IPS DF 19.7 (cell line): ENCODE measurements at places on chromosomes 16 and 17.

DNA sequence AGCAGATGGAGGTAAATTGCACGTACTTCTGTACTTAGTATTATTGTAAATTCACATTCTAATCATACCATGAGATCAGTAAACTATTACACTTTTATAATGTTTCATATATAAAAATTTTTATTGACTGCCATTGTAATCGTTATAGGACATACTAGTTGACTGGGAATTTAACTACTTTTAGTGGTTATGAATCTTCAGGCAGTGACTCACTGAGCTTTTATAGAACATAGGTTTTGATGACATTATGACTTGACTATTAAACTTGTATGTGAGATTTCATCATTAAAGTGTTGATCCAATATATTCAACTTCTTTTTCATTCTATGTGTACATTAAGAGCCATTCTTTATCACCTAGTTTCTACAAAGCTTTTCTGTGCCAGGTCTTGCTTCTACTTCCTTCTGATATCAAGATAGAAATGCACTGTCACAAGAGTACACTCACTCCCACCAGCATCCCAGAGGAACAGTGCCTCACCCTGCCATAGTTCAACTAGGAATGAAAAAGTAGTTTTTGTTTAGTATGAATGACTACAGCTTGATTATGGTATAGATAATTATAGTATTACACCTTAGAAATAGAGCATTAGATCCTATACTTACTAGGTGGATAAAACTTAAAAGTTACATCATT is 142.4 kb upstream of the RBL2 start:
- no peak for DNase-seq

- no peak for DNase-seq
Observed at GRCh38 chr16:74842413-74842812, 67.8 kb upstream of the FA2H start.

DNA sequence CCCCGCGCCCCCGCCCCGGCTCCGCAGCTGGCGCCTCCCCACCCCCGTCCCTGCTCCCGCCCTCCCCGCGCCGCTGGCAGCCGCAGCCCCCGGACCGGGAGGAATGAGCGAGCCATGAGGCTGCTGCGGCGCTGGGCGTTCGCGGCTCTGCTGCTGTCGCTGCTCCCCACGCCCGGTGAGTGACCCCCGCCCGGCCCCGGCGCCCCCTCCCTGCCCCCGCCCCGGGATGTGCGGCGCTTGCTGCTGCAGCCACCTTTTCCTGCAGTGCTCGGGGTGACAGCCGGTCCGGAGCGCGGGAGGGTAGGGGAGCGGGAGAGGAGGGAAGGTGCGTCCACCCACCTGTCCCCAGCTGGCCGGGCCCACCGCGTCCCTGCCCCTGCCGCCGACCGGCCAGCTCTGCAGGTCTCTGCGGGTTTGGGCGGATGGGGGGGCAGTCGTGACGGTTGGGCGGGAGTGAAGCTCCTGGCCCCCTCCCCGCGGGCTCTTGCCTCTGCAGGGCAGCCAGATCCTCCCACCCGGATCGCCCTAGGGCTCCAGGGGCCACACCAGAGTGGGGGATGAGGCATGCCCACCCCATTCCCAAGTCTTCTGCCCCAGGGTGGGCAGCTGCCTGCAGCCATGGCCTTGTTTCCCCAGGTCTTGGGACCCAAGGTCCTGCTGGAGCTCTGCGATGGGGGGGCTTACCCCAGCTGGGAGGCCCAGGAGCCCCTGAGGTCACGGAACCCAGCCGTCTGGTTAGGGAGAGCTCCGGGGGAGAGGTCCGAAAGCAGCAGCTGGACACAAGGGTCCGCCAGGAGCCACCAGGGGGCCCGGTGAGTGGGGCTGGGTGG is 513 bp downstream of the ADAM11 start:
- DNase-seq, result no peak

DNA sequence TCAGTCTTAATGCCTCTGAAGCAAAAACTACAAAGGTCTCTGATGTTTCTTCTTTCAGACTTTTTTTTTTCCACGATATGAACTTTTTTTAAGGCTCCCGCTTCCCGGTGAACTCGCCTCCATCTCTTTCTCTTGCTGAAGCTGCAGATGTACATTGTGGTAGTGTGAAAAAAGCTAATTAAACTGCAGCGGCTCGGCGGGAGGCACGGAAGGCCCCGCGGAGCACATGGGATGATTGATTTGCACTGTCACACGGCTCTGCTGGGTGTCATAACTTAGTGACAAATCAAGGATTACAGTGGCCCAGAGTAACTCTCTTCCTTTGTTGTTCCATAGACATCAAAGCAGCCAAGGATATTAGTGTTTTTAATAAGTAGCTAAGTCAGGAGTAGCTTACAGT is 196.3 kb downstream of the AXIN2 start:
- no peak for DNase-seq

DNA sequence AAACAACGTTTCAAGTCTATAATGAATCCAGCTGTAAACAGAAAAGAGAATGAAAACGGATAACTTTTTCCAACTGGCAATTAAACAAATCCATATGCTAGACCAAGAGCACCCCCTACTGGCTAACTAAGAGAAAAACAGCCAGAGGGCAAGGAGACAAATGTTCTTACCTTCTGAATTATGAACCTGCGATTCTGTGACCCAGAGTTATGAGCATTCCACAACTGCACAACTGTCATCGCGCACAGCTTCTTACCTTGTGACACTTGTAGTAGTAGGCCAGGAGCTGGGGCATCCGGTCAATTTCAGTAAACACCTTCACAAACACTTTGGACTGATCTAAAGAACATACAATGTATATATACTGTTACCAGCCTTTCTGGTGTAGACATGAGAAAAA is 18.6 kb downstream of the COG7 start:
- DNase-seq, result no peak

DNA sequence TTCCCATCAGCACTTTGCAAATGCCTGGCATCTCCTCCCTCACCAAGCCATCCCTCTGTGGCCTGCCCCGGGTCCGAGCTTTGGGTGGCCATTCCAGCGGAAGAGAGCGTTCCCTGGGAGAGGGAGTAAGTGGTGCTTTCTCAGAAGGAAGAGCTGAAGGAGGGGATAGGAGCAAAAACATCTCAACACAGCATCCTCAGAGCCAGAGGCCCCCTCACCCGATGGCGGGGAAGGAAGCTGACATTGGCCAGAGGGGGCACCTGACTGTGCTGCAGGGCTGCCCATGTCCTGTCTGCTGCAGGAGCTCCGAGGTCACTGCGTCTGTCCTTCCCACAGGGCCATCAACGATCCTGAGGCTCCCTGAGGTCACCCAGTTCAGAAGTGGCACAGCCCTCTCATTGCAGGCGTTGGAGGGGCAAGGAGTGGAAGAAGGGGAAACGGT is 427 bp upstream of the TLCD3B start:
- DNase-seq, result no peak

DNA sequence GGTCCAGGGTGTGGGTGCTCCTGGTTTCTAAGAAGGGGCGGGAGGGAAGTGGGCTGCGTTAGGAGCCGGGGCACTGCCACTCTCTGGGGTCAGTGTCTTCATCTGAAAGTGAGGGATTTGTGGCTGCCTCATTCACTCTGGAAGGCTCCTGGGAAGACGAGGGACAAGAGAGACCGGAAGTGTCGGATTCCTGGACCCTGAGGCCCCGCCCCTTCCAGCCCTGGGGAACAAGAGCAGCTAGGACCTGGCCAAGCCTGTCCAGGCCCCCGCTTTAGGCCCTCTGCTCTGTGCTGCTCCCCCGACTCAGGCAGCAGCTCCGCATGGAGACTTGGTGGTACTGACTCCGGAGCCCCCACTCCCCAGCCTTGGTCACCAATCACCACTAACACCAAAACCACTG is 6.5 kb downstream of the LGALS3BP start:
- DNase-seq, result no peak
